Hematopoietic multipotent progenitor cell (in vitro differentiated cells): ENCODE measurements at places on chromosomes 11 and 22.

DNA sequence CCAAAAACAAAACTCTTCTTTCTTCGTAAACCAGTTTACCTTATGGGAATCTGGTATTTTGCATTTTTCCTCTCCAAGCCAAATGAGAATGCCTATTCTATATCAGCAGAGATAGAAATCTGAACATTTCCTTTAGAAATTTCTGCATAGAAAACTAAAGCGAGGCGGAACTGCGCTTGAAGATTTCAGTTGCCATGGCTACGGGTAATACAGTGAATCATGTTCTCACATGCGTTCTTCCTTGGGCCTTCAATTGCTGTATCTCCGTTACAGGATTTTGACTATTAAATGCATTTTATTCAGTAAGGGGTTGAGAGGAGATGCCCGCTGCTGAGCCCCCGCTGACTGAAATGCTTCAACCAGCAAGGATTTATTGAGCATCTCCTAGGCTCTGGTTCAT lies 108.2 kb upstream of the CRYBB3 start:
- no peak for DNase-seq

- DNase-seq, result no peak
Observed at GRCh38 chr11:118186346-118187107, 10.1 kb upstream of the SCN2B start.

DNA sequence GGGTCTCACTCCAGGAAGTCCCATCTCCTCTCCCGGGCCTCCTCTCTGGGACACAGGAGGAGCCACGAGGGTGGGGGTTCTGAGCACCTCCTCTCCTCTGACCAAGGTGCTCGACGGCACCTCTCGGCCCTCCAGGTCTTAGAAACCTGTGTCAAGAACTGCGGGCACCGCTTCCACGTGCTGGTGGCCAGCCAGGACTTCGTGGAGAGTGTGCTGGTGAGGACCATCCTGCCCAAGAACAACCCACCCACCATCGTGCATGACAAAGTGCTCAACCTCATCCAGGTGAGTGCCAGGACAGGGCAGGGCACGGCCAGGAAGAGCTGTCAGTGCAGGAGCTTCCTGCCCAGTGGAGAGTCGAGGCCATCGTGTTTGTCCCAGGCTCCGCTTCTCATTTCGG lies 23.2 kb downstream of the TOM1 start:
- DNase-seq, result no peak

DNA sequence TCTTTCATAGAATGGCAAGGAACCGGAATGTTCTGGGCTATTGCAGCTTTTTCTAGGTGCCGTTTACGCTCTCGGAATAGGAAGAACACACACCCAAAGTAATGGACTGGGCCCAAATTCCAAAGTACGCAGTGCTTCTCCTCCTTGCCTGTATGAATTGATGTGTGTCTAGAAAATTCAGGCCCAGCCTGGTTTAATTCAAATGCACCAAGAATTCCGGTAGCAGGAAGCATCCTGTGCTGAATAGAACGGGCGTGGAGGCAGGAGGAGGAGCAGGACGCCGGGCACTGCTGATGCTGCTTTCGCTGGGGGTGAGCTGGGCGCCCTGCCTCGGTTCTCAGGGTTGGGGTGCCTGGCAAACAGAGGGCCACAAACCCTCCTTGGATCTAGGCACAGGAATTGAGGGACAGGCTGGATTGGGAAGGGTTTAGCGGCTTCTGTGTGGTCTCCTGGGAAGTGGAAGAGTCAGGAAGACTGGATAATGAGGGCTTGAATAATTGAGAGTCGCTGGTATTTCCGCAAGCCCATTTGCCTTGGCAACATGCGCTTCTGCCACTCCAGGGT lies 2.0 kb downstream of the PARVB start:
- no peak for DNase-seq

- peak; percentile 29 for DNase-seq
Observed at GRCh38 chr11:67680696-67681470, 6.5 kb upstream of the ALDH3B2 start.

DNA sequence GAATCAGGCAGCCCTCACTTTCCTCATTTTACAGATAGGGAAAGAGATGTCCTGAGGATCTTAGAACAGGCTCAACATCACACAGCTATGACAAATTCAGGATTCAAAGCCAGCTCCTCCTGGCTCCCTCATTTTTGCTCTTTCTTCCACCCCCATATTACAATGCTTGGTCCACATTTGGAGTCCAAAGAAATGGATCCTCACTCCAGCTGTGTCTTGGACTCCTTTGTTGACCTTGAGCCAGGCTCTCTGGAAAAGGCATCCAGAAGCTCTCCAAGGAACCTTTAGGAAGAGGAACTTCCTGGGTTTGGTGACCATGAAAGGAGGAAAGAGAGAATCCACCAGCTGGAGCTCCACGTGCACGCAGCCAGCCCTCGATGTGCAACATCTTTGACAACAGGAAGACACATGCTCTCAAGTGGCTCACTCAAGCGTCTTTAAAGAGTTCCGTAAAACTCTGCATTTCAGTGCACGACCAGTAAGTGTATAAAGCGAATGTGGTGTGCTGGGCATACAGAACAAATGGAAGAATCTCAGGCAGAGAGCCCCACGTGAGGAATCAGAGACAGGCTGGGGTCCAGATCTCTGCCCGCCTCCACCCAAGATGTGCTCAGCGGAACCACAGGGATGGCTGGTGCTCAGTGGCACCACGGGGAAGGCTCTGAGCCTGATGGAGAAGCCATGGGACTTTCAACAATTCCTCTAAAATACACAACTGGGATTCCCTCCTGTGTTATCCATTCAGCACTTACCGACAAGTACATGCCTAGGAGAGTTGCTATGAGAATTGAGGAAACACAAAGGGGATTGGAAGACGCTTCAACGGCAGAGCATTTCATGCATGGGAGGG lies 48.4 kb downstream of the ISX start:
- no peak for DNase-seq

DNA sequence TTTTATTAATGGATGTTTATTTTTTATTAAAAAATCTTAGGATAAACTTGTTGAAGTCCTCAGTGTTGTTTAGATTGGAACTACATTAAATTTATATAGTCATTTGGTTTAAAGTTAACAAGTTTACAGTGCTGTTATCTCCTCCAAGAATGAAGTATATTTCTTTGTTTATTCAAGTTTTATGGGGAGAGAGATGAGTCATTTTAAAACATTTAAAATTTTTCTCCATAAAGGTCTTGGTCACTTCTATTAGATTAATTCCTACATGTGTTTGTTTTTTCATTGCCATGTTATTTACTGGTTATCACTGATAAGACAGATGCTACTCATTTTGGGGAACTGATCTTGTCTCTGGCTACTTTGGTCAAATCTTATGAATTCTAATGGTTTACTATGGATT lies 429.6 kb downstream of the METTL15 start:
- no peak for DNase-seq

- no peak for DNase-seq
Observed at GRCh38 chr11:95387325-95387724, 156.3 kb upstream of the SESN3 start.

DNA sequence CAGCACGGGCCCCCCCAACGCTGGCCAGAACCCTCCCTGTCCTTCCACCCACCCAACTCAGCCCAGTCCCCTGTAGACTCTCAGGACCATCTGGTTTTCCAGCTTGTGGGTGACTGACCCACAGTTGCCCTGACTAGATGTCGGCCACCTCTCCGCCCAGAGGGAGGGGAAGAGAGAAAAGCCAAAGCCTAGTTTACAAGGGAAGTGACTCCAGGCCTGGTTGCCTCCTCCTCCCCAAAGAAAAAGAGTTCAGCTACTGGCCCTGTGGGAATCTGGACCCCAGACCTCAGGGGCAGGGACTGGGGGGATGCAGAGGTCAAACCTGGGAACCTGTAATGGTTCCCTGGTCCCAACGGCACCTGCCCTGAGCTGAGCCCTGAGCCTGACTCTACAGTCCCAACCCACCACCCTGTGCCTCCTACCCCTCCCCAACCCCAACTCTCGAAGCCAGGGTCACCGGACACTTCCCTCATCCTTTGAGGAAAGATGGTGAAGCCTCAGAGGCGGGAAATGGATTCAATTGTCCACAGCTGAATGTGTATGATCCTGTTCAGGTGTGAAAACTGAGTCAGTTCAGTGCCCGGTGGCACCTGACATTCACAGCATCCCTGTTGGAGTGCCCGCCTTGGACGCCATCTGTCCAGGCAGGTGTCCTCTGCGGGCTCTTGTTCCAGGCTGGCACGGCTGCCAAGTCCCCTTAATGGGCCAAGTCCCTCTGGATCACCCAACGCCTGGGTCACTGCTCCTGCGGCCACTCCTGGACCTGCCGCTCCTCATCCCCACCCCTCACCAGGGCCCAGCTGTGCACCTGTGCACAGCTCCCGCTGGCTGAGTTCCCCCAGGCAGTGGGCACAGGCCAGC lies 21.0 kb upstream of the WNT7B start:
- no peak for DNase-seq

GRCh38 chr11:35518766-35519165 lies 6.7 kb downstream of the PAMR1 start:
- DNase-seq, result no peak
